ENCODE measurements at places on chromosomes 7 and 10. TPM values are rescaled to one million over a fixed set of nuclear protein-coding genes. Genes with fewer than 3 reads are reported as not detected.

Gene INA
- polyA plus RNA-seq = not detected

Gene EFCAB10
- not detected for polyA plus RNA-seq

DNA sequence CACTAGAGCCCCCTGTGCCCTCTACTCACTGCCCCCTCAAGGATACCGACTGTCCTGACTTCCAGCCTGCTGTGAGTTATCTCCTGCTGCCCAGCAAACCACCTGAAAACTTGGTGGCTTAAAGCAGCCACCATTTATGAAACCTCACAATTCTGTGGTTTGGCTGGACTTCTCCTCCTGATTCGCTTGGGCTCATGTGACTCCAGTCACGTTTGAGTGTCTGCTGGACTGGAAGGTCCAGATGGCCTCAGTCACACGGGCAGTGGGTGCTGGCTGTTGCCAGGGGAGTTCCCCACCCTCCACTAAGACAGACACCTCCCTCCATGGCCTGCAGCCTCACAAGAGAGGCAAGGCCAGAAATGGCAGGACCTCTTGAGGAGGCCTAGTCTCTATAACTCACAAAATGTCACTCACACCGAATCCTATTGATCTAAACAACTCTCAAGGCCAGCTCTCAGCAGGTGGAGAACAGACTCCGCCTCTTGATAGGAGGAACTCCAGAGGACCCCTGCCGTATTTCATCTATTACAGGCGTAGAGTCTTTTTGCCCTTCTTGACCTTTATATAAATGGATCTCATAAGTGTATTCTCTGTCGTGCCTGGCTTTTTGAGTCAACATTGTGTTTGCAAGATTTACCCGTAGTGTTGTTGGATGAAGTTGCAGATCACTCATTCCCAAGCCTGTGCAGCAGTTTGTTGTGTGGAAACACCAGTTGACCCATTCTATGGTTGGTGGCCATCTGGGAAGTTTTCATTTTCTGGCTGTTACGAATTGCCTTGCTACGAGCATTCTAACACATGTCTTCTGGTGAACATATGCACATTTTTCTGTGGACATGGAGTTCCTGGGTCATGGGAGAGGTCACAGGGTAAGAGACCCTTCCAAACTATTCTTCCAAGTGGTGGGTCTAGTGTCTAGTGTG lies 48.3 kb downstream of the ZMIZ1 start:
- DNase-seq = peak; percentile 59

- DNase-seq = no peak
Measured at GRCh38 chr10:82464191-82464818, 589.3 kb downstream of the NRG3 start.

- DNase-seq = no peak
Measured at GRCh38 chr7:30824821-30825720, 53.9 kb downstream of the MINDY4 start.

DNA sequence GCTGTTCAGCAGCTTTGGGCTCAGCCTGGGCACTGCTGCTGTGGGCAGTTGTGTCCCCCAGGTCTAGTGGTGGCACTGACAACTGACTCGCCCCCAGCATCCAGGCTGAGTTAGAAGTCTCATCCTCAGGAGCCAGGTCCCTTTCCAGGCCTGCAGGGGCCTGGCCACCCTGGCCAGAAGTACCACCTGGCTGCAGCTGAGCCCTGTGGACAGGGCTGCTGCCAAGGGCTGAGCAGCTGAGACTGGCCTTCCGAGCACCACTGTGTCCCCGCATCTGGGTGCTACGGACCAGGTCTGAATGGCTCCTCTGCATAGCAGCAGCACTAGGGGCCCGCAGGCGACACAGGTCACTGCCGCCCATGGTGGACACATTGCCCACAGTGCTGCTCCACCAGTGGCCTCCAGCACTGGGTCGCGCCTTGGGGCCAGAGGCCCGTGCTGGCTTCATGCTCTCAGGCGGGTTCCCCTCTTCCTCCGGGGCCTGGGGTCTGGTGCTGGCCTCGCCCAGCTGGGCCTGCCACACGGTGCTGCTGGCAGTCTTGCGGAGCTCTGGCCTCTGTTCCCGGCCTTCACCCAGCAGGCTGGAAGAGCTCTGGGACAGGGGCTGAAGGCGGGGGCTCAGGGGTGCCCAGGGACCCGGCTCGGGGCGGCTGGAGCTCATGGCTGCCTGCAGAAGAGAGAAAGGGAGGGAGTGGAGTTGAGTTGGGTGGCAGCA lies 6.2 kb downstream of the GPRIN2 start:
- DNase-seq = no peak

DNA sequence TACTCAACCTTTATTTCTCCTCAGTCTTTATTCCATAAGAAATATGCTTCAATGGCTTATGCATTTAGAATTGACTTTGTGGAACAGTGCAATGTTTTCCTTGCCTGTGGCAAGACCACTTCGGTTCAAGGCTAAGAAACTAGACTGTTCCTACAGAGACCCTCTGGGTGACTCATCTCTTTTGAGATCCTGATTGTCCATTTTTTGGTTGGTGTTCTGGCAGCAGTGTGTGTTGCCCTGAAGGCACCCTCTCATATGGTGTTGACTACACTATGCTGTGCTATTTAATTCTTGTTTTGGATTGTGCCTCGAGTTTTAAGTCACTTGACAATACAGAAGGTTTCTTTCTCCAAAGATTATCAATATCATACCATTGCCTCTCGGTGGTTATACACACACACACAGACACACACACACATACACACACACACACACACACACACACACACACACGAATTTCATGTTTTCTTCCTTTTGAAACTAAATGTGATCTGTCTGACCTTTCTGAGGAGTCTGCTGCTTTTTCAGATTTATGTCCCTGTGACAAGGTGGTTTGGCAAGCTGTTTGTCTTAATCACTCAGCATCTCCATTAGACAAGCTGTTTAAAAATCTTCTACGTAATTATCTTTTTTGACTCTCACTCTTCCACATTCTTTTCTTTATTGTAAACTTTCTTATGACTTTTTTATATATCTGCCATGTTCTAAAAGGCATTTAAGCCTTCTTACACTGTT lies 187.2 kb downstream of the VTI1A start:
- no peak for DNase-seq

GRCh38 chr7:123468303-123468702 lies 66.1 kb downstream of the IQUB start:
- DNase-seq = no peak

DNA sequence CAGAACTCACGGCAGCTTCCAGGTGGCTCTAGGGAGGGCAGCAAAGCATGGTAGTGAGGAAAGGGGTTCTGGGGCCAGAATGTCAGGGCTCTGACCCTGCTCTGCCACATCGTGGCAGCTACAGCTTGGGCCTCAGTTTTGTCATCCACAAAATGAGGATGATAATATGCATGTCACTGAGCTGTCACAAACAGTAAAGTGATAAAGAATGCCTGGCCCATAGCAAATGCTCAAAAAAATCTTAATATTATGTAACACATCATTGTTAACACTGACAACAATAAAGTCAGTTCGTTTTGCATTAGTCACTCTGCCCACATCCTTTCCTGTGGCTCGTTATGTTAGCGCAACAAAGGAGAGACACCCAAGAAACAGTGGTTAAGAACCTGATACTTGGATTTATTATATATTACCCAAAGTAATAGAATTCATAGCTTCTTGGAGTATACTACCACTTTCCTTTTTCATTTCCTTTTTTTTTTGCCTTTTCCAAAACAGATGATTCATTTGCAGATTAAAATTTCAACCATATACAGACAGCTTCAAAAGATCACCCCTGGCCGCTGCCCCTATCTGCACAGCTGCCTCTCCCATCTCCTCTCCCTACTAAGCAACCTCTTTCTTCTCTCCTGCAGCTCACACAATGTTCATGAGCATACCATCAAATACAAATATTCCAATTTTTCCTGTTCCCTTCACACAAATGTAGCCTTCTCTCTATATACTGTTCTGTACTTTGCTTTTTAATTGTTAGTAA lies 45.5 kb upstream of the DDC start:
- no peak for DNase-seq

- DNase-seq = no peak
Measured at GRCh38 chr7:142469696-142470543, 212.1 kb upstream of the PRSS58 start.

- no peak for DNase-seq
Measured at GRCh38 chr10:78253063-78253853, 219.6 kb downstream of the RPS24 start.

Gene EIF5AL1
- polyA plus RNA-seq = 0.73 TPM

Gene MLXIPL
- 2.8 TPM for polyA plus RNA-seq

- peak; percentile 62 for DNase-seq
Measured at GRCh38 chr10:6201516-6201975, 1.2 kb upstream of the PFKFB3 start.

GRCh38 chr7:150368884-150369747 lies 494 bp downstream of the REPIN1 start:
- peak; percentile 81 for DNase-seq

- DNase-seq = no peak
Measured at GRCh38 chr10:23918839-23919238, 290.1 kb upstream of the KIAA1217 start.

DNA sequence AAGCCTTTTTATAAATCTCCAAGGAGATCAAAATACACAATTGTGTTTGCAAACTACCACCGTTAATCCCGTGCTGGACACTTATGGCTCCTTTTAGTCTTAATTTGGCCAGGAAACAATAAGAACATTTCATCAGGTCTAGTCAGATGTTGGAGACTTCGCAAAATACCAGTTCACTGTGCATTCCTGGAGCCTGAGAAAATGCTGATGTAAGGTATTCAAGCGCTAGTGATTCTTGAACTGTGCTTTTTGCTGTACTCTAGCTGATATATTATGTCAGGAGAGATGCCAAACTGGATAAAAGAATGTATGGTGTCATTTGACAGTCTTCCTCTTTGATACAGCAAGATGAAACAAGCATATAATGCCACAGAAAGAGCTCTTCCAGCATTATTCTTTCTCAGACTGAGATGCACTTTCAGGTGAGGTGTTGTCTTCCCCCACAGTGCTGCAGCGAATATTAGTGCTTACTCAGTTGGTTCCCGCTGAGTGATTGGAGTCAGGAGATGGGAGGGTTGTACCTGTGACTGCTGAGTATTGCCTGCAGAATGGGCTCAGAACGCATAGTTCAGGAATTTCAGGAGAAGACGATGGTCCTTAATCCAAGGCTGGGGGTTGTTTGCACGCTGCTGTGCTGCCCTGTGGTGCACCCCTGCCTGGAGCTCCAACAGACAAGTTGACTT lies 59.2 kb downstream of the OGDH start:
- DNase-seq = no peak

Gene CYP2E1
- 0.80 TPM for polyA plus RNA-seq

DNA sequence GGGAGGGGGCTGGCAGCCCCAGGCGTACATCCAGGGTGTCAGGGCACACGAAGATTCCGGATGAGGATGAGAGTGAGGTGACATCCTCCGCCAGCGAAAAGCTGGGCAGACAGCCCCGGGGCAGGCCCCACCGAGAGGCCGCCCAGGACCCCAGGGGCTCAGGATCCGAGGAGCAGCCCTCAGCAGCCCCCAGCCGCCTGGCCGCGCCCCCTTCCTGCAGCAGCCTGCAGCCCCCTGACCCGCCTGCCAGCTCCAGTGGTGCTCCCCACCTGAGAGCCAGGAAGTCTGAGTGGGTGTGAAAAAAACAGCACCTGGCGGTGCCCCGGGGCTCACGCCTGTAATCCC lies 3.2 kb downstream of the GJD4 start:
- no peak for DNase-seq

GRCh38 chr7:133511252-133511651 lies 258.4 kb downstream of the EXOC4 start:
- DNase-seq = no peak

Gene CXCL12
- polyA plus RNA-seq = 53.7 TPM

Gene TAS2R3
- not detected for polyA plus RNA-seq

DNA sequence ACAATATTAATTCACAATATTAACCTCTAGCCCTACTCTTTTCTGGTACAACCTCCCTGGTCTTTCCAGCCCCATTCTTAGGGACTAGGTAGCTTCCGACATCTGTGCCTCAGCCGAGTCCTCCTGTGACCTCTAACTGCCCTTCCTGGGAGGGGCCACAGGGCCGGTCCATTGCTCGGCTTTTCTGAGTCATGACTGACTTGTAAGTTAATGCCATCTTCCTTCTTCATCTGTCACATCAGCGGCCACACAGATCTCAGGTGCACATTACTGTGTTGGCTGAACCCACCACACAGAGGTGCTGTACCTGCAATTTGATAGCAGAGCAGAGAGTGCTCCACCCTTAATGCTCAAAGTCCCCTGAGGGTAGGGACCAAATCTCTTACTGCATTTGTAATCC lies 4.1 kb upstream of the CPA4 start:
- no peak for DNase-seq

GRCh38 chr7:41979834-41980307 lies 257.1 kb downstream of the GLI3 start:
- DNase-seq = no peak

GRCh38 chr7:18597754-18598153 lies 102.2 kb downstream of the HDAC9 start:
- no peak for DNase-seq

All from heart right ventricle (tissue), 16 donors.